ENCODE measurements at places on chromosomes 1 and 21. TPM values are rescaled to one million over a fixed set of nuclear protein-coding genes. Genes with fewer than 3 reads are reported as not detected.
A peak's percentile ranks its signal among the peaks of the same experiment; 100 is the strongest.

The APOBEC4 gene
- total RNA-seq, result not detected

DNA sequence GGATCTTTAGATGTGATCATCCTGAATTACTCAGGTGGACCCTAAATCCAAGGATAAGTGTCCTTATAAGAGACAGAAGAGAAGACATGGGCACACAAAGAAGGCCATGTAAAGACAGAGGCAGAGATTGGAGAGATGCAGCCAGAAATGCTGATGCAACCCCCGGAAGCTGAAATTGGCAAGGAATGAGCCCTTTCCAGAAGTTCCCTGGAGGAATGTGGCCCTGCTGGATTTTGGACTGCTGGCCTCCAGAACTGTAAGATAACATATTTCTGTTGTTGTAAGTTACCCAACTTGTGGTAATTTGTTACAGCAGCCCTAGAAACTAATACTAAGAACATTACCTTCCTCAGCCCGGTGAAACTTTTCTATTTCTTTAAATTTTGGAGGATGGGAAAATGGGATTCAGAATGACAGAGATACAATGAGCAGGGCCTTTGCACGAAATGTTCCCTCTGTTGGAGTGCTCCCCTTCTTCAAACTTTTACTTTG is 11.2 kb upstream of the PLPP3 start:
- DNase-seq, result no peak

- no peak for DNase-seq
Observed at GRCh38 chr1:55402142-55402541, 187.0 kb upstream of the USP24 start.

- DNase-seq, result no peak
Observed at GRCh38 chr1:98939471-98939870, 65.2 kb downstream of the PLPPR5 start.

The FCRL6 gene
- total RNA-seq, result not detected

GRCh38 chr1:154945160-154945961 is 8.8 kb upstream of the PMVK start:
- no peak for DNase-seq

The KCNN3 gene
- total RNA-seq, result 4.3 TPM

The FAM131C gene
- 2.6 TPM for total RNA-seq

DNA sequence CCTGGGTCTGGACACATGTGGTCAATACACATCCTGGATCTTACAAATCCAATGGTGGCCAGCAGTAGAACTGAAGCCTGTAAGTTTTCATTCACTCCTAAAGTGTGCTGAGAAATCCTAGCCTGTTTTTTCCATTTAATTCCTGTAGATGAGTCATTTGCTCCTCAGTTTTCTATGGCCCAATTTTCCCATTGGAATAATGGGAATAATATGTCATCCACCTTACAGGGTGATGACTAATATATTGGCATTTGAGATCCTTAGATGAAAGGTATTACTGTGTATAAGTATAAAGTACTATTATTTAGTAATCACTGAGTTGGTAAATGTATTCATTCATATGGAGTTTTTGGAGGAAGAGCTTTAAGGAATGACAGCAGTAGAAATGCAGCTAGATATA is 89.7 kb upstream of the ADAR start:
- no peak for DNase-seq

- peak; percentile 38 for DNase-seq
Observed at GRCh38 chr21:17270229-17270628, 242.6 kb upstream of the CXADR start.

- peak; percentile 76 for DNase-seq
Observed at GRCh38 chr1:203702130-203702577, 62.8 kb upstream of the LAX1 start.

GRCh38 chr1:202144402-202145067 is at the start of gene ARL8A:
ARL8A (minus strand) TSS chr1:202144737; CDS start chr1:202144572, 165 bp downstream.
- DNase-seq, result peak; percentile 87

GRCh38 chr1:37824001-37824400 is 16.0 kb upstream of the YRDC start:
- no peak for DNase-seq

DNA sequence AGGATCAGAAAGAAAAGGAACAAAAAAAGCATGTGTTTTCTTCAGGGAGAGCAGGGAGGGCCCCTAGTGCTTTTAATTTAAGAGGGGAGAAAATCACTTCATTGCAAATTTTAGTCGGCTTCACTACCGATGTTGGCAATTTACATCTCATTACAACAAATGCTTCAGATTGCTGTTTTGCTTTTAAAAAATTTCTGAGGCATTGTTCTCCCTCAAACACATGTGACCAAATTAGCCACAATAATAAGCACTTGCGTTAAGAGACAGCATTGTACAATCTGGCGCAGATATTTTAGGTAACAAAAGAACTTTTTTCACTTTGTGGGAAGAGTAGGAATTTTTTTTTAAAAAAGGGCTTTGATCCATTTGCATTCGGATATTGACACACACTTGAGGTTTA is 29.8 kb downstream of the BEND5 start:
- DNase-seq, result no peak

The VWA5B1 gene
- total RNA-seq, result not detected

The RORC gene
- total RNA-seq, result not detected

GRCh38 chr1:171910786-171911185 is 69.5 kb downstream of the DNM3 start:
- DNase-seq, result no peak

The PTPRF gene
- total RNA-seq, result 119 TPM

The AMY1C gene
- total RNA-seq, result not detected

DNA sequence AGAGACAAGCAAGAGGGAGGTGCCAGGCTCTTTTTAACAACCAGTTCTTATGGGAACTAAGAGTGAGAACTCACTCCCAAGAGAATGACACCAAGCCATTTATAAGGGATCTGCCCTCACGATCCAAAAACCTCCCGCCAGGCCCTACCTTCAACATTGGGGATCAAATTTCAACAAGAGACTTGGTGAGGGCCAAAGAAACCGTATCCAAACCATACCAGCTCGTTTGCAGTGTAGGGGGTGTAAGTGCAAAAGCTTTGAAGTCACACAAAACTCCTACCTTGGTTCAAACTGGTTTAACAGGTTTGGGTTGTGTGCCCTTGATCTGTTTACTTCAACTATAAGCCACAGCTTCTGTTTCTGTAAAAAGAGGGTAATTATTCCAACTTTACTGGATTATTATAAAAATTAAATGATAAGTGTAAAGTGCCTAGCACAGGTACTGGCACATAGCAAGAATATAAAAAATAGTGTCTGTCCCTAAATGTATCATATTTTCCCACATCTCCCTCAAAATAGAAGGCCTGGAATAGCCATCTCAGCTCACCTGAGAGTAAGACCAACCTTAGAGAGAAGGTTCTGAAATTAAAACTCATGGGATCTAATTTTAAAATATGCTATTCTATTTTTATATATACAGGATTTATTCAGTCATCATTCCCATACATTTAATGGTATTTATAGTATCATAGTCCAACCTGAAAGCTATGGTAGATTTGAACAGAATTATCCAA is 7.0 kb upstream of the USP25 start:
- DNase-seq, result no peak

The ARMH1 gene
- 3.6 TPM for total RNA-seq

DNA sequence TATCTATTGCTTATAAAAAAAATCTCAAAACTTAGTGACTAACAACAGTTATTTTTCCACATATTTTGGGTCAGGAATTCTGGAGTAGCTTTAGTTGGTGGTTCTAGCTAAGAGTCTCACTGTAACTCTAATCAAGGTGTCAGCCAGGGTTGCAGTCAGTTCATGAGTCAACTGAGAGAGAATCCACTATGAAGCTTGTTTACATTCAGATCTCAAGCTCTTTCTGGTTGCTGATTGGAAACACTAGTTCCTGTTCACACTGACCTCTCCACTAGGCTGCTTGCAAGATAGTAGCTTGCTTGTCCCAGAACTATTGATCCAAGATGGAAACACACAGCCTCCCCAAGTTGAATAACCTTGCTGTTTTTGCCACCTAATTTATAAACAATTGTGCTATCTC is 1192.1 kb upstream of the B3GALT2 start:
- no peak for DNase-seq

GRCh38 chr1:87718241-87718950 is 389.7 kb downstream of the LMO4 start:
- DNase-seq, result no peak

DNA sequence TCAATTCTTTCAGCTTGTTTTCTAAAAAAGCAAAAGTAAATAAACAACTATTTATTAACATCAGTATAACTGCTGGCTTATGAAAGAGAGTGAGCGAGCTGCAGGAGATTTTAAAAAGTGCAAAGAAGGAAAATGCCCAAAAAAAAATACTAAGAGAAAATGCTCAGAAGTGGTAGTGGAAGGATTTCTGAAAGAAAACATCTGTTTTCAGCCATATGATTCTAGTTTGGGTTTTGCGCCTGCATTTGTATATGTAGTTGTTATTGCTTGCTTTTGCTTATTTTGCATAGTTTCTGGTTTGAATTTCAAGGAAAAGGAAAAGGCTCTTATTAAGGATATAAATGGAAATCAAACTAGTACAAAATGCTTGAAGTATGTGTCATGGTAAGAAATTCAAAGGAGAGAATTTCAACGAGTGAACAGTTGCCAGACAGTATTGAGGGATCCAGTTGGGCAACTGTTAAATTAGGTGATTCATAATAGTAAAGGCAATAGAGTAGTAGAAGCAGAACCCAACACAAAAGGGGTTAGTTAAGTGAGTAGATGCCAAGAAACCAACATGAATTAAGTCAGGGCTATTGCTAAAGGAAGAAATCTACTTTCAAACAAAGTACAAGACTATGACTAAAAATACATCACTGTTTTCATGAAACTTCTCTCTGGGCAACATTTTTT is 1.2 kb downstream of the GBP5 start:
- DNase-seq, result no peak

DNA sequence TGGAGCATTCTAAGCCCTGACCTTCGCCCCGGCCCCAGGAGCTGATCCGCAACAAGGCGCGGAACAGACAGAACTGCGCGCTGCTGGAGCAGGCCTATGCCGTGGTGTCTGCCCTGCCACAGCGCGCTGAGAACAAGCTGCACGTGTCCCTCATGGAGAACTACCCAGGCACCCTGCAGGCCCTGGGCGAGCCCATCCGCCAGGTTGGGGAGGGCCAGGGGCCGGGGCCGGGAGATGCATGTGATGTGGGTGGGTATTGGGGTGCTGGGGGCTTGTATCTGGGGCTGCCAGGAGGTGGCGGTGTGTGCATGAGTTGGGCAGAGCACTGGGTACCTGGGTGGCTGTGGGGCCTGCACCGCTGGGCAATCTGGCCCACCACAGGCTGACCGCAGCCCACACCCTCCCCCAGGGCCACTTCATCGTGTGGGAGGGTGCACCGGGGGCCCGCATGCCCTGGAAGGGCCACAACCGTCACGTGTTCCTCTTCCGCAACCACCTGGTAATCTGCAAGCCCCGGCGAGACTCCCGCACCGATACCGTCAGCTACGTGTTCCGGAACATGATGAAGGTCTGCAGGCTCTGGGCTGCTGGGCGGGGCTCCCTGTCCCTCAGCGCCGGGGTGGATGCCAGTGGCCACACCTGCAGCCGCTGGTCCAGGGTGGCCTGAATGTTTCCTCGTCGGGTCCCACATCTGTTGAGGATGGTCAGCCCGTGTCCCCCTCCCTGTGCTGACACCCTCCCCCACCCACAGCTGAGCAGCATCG is 65.8 kb downstream of the TRIM11 start:
- DNase-seq, result peak; percentile 42

- no peak for DNase-seq
Observed at GRCh38 chr1:79695138-79695537, 688.6 kb upstream of the ADGRL4 start.

DNA sequence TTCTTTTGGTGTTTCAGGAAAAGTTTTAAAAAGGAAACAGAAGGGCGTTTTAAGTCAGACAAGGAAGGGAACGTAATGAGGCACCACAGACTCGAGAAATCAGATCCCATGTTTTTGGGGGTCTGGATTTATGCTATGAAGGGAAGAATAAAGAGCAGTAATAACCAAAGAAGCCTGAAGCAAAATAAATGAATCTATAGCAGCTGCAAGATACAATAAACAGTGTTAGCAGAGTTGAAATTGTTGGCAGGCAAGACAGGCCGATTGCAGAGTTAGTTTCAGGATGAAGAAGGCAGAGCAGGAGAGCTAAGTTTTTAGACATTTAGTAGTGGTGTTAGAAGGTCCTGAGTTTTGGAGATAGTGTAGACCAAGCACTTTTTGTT is 425 bp downstream of the DDR2 start:
- no peak for DNase-seq

DNA sequence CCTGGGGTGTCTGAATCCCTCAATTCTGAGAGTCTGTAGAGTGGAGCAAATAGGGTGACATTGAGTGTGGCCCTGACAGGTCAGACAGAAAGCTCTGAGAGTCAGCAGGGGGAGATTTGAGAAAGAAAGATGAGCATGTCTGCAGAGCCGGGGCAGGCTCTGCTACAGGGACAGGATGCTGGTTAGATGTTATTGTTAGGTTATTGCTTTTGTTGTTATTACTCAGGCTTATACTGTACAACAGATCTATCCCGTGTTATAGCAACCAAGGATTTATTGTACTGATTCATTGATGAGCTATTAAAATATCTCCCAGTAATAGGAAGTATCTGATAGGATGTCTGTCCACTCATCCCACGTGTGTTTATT is 59.5 kb downstream of the NFASC start:
- DNase-seq, result no peak

DNA sequence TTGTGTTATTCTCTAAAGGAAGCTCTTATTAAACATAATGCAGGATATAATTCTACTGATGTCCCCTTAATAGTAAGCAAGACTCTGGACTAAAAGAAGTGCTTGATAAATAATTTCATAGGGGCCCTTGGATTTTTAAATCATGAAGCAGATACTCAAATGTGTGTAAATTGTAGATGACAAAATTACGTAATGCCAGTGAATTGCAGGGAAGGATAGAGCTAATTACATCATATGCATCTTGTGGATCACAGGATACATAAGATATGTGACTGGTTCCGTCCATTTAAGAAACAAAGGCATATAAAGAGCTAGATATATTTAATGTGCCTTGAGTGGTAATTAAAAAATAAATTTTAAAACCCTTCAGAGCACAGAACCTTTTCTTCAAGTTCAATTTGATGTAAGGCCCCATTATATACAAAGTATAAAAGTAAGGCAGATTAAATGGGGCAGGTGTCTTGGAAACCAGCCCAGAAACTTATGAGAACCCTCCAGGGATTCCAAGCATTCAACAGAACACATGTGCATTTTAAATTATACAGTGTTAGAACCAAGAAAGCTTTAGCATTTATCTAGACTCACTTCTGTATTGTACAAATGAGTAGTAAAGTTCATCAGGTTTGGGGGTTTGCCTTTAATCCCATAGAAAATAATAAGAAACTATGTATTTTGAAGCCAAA is 190.4 kb downstream of the NCAM2 start:
- DNase-seq, result no peak

DNA sequence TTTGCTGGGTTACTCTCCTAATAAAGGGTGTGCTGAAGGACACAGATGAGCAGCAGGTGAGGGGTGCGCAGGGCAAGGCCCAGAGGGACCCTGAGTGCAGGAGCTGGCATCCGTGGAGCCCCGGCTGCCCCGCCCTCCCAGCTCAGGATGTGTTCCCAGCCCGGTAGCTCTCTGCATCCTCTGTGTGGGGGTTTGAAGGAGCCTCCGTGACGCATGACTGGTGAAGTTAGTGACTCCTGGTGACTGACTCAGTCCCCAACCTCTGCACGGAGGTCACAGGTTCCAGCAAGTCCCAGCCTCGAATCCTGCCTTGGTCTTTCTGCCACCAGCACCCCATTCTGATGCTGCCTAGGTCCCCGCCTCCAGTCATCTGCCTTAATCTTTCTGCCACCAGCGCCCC is 21.6 kb upstream of the TSPEAR start:
- DNase-seq, result no peak

The CDA gene
- 0.96 TPM for total RNA-seq
